Stimulated activated CD4-positive, alpha-beta T cell treated with anti-CD3 and anti-CD28 coated beads, Interleukin-2, amount 100 ng/mL, for 24 hours (primary cell): ENCODE measurements at places on chromosomes 13 and 19.
A peak's percentile ranks its signal among the peaks of the same experiment; 100 is the strongest.

GRCh38 chr13:94210816-94211215, 268.7 kb downstream of the DCT start:
- no peak for DNase-seq

- DNase-seq = peak; percentile 65
These were observed 2.4 kb upstream of the ARGLU1 start for GRCh38 chr13:106570299-106570852.

GRCh38 chr13:48542138-48542537, 9.3 kb upstream of the RCBTB2 start:
- DNase-seq = no peak

GRCh38 chr13:97659602-97660001, 225.6 kb downstream of the RAP2A start:
- DNase-seq = no peak

DNA sequence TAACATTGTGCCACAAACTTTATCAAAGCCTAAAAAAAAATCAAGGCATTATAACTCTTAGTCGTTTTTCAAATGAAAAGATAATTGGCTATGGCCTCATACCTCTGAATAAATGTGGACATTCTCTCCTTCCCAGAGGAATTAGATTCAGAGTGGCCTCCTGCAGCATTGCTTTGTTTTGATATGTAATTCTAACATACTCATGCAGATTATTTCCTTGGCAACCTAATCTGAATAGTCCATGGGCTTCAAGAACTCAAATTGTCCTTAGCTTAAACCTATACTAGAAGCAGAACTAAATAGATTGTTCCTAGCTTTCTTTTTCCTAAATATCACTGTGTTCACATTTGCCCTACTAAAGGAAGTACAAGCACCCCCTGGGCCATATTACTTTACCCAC, 1146.9 kb downstream of the OLFM4 start:
- DNase-seq = no peak

GRCh38 chr13:81283561-81283960, 942.6 kb upstream of the SPRY2 start:
- DNase-seq = no peak

GRCh38 chr13:27660511-27660910, 38.8 kb downstream of the POLR1D start:
- no peak for DNase-seq

DNA sequence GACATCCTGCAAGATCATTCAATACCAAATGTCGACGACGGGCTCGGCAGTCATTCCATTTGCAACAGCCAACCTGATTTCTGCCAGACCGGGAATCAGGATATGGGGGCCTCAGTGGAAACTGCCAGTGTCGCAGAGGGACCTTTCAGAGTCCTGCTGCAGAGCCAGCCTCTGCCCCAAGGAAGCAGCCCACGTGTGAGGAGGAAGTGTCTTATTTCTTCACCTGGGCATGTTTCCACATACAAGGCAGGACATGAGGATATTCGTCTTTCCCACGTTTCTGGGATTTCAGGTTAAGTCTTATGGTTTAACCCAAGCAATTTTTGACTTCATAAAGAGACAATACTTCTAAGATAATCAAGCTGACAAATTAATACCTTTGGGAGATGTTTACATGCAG, 69.9 kb downstream of the ABCC4 start:
- DNase-seq = no peak

DNA sequence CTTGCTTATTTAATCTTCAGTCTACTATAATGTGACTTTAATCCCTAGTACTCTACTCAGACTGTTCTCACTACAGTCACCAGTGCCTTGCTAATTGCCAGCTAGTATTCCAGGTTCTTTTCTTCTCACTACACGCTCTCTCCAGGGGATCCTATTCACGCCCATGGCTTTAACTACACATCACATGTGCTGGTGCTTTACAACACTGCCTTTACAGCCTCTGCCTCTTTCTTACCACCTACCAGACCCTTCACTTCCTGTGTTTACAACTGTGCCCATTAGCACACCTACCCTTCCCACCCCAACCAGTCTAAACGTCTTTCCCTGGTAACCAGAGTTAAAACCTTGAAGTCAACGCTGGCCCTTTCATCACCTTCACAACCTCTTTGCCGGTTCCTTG, 249.5 kb downstream of the DNAJC15 start:
- DNase-seq = no peak

DNA sequence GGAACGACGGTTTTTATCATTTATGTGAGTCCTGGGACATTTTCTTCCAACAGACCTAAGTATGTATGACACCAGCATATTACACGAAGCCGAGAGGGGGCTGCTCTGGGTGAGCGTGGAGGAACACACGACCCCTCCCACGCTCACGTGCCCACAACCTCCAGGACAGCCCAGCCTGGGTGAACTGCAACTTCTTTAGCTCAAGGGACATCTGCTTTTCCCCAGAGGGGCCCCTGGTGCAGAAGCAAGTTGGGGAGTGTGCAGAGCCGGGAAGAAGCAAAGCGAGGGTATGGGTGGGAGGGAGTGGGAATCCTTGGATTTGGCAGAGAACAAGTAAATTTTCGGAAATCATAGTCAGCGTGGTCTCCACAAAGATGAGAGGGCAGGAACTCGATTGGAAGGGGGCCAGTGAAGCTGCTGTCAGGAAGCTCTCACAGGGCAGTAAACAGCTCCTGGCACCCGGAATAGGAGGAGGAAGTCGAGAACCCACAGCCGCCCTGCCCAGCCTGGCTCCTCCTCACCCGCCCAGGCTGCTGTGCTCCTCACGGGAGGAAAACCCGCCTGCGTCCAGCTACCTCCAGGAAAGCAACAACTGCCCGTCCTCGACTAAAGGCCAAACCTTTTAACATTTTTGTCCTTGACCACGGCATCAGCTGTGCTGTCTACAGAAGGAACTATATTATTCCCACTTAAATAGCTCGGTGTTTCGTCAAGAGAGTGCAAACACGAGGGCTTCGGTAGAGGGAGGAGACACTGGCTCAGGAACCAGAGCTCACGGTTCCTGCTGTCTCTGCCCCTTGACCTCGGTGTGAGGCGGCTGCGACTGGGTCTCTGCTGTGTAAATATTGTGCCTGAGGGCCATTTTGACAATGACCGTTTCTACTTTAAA, 17.2 kb upstream of the CFAP97D2 start:
- DNase-seq = peak; percentile 43

DNA sequence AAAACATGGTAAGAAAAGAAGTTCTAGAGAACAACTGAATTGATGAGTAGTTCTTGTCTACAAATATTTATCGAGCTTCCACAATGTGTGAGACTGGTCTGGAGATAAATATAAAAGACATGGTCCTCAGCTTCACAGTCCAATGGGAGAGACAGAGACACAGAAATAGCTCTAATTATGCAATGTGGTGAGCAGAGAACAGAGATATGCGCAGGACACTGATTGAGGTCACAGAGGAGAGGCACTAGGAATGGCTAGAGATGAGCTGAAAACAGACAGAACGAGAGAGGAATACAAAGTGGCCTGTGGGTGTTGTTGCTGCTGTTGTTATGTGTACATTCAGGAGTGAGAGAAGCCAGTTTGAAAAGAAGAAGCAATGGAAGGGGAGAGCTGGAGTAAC, 53.2 kb downstream of the GPALPP1 start:
- no peak for DNase-seq

DNA sequence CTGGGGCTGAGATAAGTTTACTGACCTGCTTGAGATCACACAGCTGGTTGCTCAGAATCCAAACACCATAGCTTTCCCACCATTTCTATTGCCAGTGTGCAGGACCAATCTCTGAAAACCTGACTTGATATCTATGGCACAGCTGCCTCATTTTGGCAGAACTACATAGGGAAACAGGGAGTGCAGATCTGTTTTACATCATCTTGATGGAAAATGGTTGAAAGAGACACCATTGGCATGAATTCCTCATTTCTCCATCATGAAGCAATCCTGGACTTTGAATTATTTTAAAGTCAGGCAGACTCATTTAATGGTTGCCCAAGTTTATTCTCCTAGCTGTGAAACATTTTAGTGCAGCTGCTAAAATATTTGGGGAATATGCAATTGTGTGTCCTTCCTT, 1628.2 kb upstream of the SLC10A2 start:
- no peak for DNase-seq
